ENCODE measurements at places on chromosomes 16 and 17. TPM values are rescaled to one million over a fixed set of nuclear protein-coding genes. Genes with fewer than 3 reads are reported as not detected.

C1QTNF8 gene
- not detected for total RNA-seq

SPATA22 gene
- not detected for total RNA-seq

CCT6B gene
- 2.8 TPM for total RNA-seq

PDE6G gene
- total RNA-seq: 6.0 TPM

NME2 gene
- total RNA-seq: 781 TPM

NAGPA gene
- total RNA-seq: 8.2 TPM

LIMD2 gene
- 259 TPM for total RNA-seq

ASPHD1 gene
- total RNA-seq: not detected

MYH8 gene
- total RNA-seq: not detected

DNASE1L2 gene
- 0.93 TPM for total RNA-seq

OR1F1 gene
- not detected for total RNA-seq

TEX14 gene
- 0.37 TPM for total RNA-seq

HASPIN gene
- 16.5 TPM for total RNA-seq

RASL10B gene
- 0.05 TPM for total RNA-seq
